ENCODE measurements at places on chromosomes 1 and 21.
A peak's percentile ranks its signal among the peaks of the same experiment; 100 is the strongest.

GRCh38 chr1:228131766-228132165 lies 8.3 kb upstream of the GUK1 start:
- no peak for DNase-seq

DNA sequence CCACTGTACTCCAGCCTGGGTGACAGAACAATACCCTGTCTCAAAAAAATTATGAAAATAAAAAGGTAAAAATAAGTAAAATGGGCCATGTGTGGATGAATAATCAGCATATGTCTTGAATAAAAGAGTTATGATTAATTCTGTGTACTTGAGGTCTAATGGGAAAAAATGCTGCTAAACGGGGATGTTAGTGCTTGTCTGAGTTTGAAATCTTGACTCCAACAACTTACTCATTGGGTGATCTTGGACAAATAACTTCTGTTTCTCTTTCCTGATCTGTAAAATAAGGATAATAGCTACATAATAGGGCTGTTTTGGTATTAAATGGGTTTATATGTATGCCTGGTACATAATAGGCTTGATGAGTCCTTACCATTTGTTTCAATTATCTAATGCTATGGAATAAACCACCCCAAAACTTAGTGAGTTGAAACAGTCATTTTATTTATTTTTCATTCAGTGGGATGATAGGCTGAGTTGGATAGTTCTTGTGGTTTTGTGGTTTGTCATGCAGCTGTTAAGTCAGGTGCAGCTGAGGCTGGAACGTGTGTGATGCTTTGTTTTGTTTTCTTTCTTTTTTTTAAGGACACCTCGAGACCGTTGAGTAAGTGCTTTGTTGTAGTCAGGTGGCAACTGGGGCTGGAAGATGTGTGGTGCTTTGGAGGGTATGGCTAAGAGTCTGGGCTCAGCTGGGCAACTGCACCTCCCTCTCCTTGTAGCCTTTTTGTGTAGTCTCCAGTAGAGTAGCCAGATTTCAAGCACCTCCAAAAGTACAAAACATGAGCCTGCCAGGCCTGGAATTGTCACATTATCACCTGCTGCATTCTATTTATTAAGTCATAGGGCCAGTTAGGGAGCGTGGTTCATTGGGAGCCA lies 4.9 kb downstream of the MDM4 start:
- peak; percentile 57 for DNase-seq

DNA sequence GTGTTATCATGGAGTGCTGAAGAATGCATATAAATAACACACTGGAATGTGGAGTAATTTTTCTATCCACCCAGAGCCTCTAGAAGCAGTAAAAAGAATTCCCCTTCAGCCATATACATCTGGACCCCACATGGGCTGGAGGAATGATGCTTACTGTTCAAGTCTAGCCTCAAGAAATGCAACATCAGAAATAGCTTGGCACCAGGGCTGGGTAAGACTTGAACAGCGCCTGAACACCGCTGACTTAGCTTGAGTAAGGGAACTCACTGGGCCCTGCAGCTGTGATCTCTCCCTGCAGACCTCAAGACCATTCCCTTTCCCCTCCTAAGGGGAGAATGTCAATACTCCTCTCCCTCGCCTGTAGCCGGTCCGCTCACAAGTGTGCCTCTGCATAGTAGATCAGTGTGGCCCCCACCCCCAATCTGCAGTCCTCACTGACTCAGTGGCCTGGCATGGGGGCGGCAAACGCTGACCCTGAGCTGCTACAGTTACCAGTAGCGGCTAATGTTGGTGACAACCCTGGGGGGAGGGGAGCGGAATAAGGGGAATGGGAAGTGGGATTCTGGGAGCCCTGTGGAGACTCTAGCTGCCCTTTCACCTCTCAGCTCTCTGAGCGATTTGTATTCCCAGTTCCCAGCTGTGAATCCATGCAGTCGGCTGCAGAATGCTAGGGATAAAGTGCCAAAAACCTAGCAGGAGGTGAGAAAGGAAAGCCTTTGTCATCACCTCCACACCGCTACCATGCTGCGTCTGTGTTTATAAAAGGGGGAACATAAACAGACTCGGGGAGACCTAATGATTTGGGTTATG lies 483.9 kb downstream of the DISC1 start:
- no peak for DNase-seq

- DNase-seq, result no peak
These were observed 10.4 kb downstream of the HYI start for GRCh38 chr1:43443197-43443946.

- DNase-seq, result no peak
These were observed 2.5 kb downstream of the ABCA4 start for GRCh38 chr1:94118471-94118870.

Measured in activated CD4-positive, alpha-beta T cell treated with anti-CD3 and anti-CD28 coated beads, Interleukin-2, amount 50 U/mL, for 1 hour (primary cell).